ENCODE measurements at places on chromosomes 6 and 20.

GRCh38 chr6:96613291-96613999 is 50.5 kb downstream of the FHL5 start:
- no peak for DNase-seq

GRCh38 chr20:13995841-13996240 is 525 bp downstream of the MACROD2 start:
- no peak for DNase-seq

- DNase-seq = no peak
Measured at GRCh38 chr6:46575530-46575929, 77.1 kb downstream of the CYP39A1 start.

DNA sequence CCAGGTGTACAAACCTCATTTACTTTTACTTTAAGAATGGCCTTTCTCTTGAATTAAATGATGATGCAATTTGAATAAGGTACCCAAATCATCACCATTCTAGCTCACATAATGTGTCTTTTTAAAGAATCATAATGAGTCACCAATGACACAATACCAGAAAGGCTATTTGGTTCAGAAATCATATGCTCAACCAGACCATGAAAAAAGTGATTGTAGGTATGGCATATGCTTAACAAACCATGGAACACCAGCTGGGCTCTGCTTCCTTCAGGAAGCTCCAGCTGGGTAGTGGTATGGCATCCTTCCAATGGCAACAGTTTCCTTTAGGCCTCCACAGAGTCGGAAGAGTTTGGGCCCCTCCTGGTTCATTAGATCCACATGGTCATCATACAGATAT is 128.2 kb downstream of the FRK start:
- DNase-seq = no peak

GRCh38 chr20:53870426-53871315 is 199.7 kb downstream of the BCAS1 start:
- no peak for DNase-seq

DNA sequence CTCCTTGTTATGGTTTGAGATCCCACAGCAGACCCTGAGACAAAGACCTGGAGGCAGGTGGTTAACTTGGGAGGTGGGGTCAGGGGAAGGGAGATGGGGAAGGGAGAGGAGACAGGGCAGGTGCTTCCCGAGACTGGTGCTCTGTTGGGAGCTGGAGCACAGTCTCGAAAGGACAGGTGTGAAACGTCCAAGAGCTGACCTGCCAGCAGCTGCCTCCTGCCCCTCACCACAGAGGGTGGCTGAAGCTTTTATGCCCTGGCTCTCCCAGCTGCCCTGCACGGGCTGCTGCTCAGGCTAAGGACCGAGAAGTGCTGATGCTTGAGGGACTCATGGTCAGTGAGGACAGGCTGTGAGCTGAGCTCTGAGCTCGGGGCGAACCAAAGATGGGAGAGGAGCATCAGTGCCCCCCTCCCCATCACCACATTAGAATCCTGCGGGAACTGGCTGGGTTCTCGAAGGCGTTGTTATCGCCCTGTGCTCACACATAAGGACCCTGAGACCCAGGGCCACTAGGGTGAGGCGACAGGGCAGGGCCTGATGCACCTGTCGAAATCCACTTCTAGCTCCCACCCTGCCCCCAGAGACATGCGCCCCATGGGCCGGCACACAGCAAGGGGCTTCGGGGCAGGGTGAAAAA is 25.3 kb upstream of the CD93 start:
- no peak for DNase-seq

DNA sequence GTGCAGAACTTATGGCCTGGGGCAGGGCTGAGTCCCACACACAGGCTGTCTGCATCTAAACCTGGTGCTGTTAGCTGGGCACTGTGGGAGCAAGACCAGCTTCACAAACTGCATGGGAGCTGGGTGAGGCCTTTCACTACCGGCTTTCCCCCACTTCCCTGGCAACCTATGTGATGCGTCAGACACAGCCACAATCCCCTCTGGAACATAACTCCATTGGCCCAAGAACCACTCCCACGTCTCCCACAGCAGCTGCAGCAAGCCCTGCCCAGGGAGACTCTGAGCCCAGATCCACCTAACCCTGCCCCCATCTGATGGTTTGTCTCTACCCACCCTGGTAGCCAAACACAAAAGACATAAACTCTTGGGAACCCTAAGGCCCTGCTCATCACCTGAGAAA is 9.3 kb downstream of the WDR27 start:
- no peak for DNase-seq

All from CD4-positive, CD25-positive, alpha-beta regulatory T cell (primary cell).